ENCODE measurements at places on chromosomes 5 and 9.

GRCh38 chr9:133732639-133733408, 5.3 kb downstream of the SARDH start:
- DNase-seq: no peak

- DNase-seq: no peak
Observed at GRCh38 chr5:116970318-116970717, 395.7 kb upstream of the SEMA6A start.

GRCh38 chr9:114653556-114654159, 3.9 kb downstream of the TEX53 start:
- DNase-seq: peak; percentile 65

DNA sequence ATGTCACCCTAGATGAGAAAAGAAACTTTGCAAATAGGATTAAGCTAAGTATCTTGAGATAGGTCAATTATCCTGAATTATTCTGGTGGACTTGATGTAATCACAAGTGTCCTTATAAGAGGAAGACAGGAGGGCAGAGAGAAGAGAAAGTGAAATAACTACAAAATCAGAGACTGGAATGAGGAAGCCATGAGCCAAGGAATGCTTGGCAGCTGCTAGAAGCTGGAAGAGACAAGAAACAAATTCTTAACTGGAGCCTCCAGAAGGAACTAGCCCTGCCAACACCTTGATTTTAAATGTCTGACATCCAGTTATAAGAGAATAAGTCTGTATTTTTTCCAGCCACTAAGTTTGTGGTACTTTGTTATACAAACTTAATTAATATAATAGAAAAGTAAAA, 480.0 kb downstream of the NR2F1-AS1 start:
- no peak for DNase-seq

DNA sequence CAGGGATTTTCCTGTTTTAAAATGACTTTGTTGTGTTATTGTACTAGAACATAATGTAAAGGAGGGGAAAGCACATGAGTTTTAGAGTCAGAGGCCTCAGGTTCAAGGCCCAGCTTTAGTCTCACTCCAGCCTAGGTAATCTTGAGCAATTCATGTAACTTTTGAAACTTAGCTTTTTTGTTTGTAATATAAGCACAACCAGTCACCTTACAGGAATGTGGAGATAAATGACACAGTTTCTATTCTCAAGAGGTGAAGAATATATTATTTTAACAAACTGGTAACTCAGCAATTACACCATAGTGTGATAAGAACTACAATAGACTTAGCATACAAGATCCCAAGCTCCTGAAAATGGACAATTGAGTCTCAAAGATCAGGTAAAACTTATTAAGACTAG, 51.2 kb downstream of the ADAMTS19 start:
- no peak for DNase-seq

GRCh38 chr9:3023449-3023848, 179.6 kb upstream of the PUM3 start:
- DNase-seq: no peak

DNA sequence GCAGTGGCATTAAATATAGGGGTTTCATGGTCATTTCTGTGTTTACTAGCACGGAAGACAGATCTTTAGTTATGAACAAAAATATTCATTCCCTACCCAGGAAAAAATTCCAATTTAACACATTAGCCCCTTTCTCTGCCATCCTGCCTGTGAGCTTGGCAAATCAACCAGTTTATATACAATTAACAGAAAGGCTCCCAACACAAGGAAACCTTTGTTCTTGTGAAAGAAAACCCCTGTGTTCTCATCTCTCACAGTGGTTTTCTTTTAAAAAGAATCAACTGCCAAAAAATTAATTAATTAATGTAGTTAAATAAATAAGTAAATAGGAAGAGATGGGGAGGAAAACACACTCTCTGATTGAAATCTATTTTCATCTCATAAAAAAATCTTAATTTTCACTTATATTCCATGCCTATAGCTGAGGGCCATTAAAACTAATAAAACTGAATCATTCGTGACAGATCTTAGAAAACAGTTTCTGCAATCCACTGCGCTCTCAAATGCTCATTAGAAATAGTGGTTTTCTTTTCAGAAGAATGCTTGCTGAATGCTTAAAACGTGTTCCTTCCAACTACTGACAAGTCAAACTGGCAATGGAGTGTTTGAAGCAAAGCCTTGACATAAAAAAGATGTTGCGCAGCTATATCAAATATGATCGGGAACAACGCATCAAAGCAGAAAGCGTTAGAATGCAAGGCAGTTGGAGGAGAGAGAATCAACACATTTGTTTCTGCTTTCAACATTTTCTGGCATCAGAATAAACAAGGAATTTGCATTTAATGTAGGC, 387.7 kb downstream of the TLR4 start:
- DNase-seq: no peak

- no peak for DNase-seq
Observed at GRCh38 chr9:132043708-132044107, 36.0 kb downstream of the MED27 start.

- no peak for DNase-seq
Observed at GRCh38 chr5:181131514-181131913, 545 bp upstream of the OR2V1 start.

GRCh38 chr5:15499528-15500324, at the start of gene FBXL7:
TSS of gene FBXL7 (plus strand) at chr5:15500180.
- no peak for DNase-seq

DNA sequence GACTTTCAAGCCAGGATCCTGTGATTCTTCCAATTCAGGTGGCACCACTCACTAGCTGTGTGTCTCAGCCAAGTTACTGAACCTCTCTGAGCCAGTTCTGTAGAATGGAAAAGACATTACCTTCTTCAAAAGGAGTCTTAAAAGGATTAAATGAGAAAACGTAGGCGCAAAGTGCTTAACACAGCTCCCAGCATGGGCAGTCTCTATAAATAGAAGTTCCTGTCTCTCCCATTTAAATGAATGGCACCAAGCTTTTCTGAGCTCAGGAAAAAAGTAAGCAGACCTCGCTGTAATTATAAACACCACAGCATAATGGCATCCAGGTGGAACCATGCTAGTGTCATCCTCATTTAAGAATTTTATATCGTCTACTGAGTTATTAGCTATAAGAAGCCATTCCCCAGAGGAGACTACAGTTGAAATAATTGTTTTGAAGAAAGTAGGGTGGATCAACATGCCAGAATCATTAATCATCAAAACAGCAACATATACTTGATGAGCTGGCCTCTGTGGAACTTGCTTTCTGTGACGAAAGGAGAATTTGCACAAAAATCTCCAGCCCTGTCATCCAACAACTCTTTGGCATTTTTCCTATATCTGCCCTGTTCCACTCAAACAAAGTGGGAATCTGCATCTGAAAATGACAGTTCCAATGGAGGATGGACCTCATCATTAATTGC, 188.9 kb downstream of the SPOCK1 start:
- DNase-seq: no peak

GRCh38 chr5:314676-315487, 6.6 kb upstream of the AHRR start:
- DNase-seq: no peak

GRCh38 chr5:122311961-122312590, at the start of gene SNCAIP:
TSS of gene SNCAIP (plus strand) at chr5:122312237. CDS start at chr5:122391135, 78,898 bp downstream.
- peak; percentile 28 for DNase-seq

DNA sequence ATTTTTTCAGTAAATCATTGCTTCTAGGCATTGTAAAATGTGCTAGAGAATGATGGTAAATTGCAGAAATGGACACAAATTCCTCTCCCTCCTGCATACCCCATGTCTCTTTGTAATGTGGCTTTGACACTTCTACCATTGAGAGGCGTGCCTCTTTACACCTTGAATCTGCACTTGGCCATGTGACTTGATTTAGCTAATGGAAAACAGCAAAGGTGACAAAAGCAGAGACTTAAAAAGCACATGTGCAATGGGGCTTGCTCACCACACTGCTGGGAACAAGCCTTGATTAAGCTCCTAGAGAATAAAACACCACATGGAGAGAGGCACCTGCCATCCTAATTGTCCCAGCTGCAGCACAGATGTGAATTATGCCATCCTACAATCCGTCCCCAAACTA, 69.9 kb upstream of the NAA35 start:
- no peak for DNase-seq

GRCh38 chr5:122753500-122753899, 21.4 kb upstream of the SNX2 start:
- DNase-seq: no peak

DNA sequence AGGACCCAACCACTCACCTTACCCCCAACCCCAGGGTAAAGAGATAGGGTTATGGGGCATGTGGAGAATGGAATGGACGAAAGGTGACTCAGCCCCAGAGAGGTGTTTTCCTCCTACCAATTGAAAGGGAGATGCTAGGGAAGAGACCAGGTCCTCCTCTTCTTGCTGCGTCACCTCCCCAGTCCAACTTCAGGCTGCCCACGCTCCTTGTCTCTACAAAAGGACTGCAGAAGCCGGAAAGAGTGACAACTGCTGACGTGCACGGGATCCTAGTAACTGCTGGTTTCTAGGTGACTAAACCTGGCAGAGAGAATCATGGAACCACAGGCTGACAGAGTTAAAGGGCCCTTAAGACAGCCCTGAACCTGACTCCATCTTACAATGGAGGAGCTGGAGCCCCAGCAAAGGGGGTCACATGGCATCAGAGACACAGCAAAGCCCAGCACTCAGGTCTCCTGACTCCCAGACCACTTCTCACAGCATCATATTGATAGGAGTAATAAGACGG, 2.2 kb downstream of the GPX3 start:
- no peak for DNase-seq

DNA sequence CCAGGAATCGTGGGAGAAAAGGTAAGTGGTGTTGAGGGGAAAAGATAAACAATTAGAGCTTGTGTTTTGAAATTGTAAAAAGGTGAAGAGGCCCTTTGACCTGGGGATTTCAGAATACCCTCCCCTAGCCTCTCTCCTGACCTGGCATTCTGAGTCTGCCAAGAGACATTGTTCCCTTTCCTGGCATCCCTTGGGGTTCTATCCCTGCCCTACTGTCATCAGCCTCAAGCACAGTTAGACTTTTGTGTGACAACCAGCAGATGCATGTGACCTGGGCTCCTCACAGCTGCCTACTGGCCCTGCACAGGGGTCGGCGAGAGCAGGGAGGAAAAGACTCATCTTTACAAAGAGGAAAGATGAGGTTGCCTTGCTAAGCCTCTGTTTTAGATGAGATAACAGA, 72.2 kb upstream of the ORM1 start:
- no peak for DNase-seq

- DNase-seq: no peak
Observed at GRCh38 chr5:39476843-39477220, 52.1 kb upstream of the DAB2 start.

- no peak for DNase-seq
Observed at GRCh38 chr9:91580136-91580535, 156.5 kb upstream of the NFIL3 start.

DNA sequence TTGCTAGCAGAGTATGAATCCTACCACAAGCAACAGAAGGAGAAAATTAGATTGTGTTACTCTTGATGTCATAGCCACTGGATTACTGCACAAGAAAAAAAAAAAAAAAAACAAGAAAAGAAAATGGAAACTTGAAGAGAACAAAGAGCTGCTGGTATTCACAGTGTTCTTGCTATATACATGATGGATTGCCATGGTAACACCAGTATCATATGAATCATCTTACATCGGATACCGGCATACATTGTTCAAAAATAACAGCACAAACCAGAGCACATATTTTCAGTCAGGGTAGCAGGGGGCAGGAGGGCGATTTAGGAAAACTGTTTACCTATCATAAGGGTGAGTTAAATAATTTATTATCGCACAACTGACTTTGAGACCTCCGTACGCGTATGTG, 472.9 kb downstream of the PDE4D start:
- DNase-seq: no peak

GRCh38 chr5:42912184-42912798, 100.6 kb upstream of the SELENOP start:
- peak; percentile 37 for DNase-seq

DNA sequence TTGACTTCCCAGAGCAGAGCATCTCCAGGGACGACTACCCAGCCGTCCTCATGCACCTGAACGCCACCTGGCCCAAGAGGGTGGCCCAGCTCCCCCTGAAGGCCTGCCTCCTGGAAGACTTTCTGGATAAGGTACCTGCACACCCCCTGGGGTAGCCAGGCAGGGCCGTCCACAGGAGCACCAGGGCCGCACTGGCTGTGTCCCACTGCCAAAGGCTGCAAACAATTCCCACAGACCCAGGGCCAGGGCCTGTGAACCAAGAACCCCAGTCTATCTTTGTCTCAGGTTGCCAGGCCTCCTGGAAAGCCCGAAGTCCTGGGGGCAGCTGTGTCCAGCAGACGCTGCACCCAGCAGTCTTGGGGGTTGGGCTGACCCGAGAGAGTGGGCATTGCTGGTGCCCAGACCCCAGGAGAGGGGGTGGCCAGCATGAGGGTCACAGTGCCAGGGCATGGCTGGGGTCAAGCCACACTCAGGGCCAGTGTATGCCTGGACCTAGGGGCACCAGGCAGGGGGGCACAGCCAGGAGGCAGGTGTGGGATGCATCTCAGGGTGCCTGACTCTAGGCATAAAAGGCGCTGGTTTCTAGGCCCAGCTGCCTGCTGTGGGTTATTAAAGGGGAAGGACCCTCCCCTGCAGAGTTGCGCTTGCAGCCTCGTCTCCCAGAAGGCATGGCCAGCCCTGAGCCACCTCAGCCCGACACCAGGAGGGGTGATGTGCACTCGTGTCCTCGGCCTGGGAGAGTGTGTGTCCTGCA, 17.7 kb downstream of the SLC6A18 start:
- no peak for DNase-seq

DNA sequence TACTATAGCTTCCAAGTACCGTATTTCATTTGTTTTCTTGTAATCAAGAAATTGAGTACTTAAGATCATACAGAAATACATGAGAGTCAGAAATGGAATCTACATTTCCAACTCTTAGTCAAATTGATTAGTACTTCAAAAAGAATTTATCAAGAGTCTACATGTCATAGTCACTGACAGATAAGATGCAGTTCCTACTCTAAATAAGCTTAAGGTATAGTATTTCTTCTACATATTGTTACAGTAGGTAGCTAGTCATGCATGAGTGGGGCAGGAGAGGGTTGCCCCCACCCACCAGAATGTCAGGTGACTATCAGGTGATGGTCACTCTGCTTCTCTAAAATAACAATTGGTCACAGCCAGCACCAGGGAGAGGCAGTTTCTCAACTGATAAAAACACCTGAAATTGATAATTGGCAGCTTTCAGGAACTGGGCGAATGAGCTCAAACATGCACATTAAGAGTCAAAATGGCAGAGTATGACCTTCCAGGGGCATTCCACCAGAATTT, 2.9 kb downstream of the BAAT start:
- DNase-seq: no peak

GRCh38 chr5:15366676-15367391, 133.1 kb upstream of the FBXL7 start:
- no peak for DNase-seq

GRCh38 chr5:160375166-160375565, 4.7 kb upstream of the C1QTNF2 start:
- DNase-seq: no peak

GRCh38 chr5:4058899-4059298, 463.3 kb downstream of the IRX1 start:
- no peak for DNase-seq

- DNase-seq: no peak
Observed at GRCh38 chr9:110668570-110669167, at the start of gene MUSK. TSS of gene MUSK (plus strand) at chr9:110668791. CDS start at chr9:110668905, 114 bp downstream.

Data from NCI-H1436 (cell line).